ENCODE measurements at places on chromosomes 5 and 9. TPM values are rescaled to one million over a fixed set of nuclear protein-coding genes. Genes with fewer than 3 reads are reported as not detected.

GRCh38 chr9:117435630-117436261 is 20.9 kb upstream of the ASTN2 start:
- no peak for DNase-seq
- no peak overlapping the region for H3K27ac ChIP-seq
- no peak overlapping the region for H3K4me3 ChIP-seq
- H3K27me3 ChIP-seq = no peaks in the 10 kb centered on the region
- H3K4me1 ChIP-seq = no peaks in the 10 kb centered on the region

- no peak overlapping the region for H3K27ac ChIP-seq
- DNase-seq = no peak
- no peak overlapping the region for H3K4me3 ChIP-seq
- peaks cover 7% of the 10 kb centered on the region for H3K4me1 ChIP-seq
These were observed 88.6 kb upstream of the AGXT2 start for GRCh38 chr5:35136386-35136785.

DNA sequence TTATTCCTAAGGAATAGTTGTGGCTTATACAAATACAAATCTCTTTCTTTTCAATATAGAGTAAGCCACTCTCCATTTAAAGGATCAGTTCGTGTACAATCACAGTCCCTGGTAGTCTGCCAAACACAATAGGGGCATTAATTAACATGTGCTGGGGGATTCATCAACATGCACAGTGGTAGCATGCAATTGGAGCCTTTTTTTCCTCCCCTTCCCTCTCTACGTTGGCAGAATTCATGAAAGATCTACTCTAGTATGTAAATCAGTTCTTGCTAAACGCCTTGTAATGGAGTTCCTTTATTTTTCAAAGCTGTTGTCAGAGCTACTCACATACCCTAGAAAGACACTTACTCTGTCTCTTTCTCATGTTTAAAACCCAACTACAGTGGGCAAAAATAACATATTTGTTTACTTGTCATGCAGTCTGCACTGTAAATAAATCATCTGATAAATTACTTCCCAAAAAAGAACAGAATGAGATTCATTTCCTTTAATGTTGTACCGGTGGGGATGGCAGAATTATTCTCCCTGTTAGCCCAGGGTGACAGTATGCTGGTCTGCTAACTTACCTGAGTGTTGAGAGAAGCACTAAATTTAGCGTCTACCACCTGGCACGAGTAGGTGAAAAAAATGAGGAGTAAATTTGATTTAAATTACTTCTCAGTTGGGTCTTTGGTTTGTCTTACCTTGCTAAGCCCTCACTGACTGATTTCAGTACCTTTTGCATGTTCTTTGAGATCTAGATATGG is 341.5 kb upstream of the CCNH start:
- DNase-seq = no peak
- H3K27ac ChIP-seq = no peak overlapping the region
- no peaks in the 10 kb centered on the region for H3K36me3 ChIP-seq

DNA sequence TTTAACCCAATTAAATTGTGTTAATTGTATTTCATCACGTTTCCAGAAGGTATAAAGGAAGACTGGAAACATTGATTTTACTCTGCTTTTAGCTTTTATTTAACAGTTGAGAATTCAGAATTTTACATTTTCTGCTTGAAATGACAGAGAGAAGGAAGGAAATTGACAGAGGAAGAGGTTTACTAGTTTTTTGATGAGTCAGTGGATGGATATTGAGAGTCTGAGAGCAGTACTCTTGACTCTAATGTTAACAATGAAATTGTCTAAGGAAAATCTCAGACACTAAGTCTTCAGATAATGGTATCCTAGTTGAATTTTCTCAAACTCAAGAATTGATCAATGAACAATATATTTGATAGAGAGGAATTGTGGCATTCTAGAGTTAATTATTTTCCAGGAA is 60.6 kb downstream of the IPO11 start:
- peaks cover under 1% of the 10 kb centered on the region for H3K36me3 ChIP-seq
- no peak overlapping the region for H3K4me3 ChIP-seq
- H3K27me3 ChIP-seq = no peaks in the 10 kb centered on the region
- peaks cover 7% of the 10 kb centered on the region for H3K4me1 ChIP-seq
- H3K27ac ChIP-seq = peak overlapping the region; percentile 86

MZB1 gene
- 3.1 TPM for total RNA-seq

DNA sequence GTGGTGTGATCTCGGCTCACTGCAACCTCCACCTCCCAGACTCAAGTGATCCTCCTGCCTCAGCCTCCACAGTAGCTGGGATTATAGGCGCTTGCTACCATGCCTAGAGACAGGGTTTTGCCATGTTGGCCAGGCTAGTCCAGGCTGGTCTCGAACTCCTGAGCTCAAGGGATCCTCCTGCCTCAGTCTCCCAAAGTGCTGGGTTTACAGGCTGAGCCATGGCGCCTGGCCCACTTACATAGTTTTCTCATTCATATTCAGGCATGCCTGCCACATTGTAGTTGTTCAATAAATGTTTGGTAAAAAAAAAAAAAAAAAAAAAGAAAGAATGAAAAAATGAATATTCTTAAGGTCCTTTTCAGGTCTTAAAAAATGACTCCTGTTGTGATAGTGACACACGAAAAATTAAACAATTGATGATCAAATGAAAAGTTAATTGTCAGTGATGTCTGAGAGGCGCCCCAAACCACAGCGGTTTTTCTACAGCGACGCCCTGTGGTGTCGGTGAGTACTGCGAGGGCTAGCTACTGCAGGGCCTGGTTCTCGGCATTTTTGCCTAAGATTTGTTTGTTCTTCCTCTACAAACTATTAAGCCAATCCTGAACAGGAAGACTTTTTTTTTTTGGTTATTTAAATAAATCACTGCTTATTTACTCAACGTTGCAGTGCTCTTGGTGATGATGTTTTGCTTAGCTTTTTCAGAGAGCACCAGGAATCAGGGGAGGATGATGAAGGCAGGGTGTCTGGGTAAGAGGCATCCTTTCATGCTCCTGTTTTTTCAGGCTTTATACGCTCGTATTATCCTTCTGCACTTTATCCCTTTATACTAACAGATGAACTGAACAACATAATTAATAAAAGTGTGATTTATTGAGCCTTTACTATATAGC is 67.0 kb upstream of the DPYSL3 start:
- no peak overlapping the region for H3K4me3 ChIP-seq
- no peaks in the 10 kb centered on the region for H3K4me1 ChIP-seq
- H3K36me3 ChIP-seq = no peaks in the 10 kb centered on the region
